ENCODE measurements at places on chromosomes 13 and 19. TPM values are rescaled to one million over a fixed set of nuclear protein-coding genes. Genes with fewer than 3 reads are reported as not detected.

Gene FFAR2
- not detected for total RNA-seq

Gene BRME1
- total RNA-seq = 15.1 TPM

Gene CALR
- 670 TPM for total RNA-seq

Gene ZGLP1
- total RNA-seq = 11.3 TPM

Gene PCDH8
- 14.6 TPM for total RNA-seq

Gene RHPN2
- 10.2 TPM for total RNA-seq

Gene INTS6
- 38.1 TPM for total RNA-seq

Gene TMPRSS9
- 0.12 TPM for total RNA-seq

Gene NLRP7
- not detected for total RNA-seq

Gene INSR
- total RNA-seq = 14.1 TPM

Gene EPSTI1
- total RNA-seq = not detected

Gene CERS1
- total RNA-seq = 27.7 TPM

Gene BSG
- 564 TPM for total RNA-seq

Gene ZNF724
- 36.7 TPM for total RNA-seq

Gene NOP53
- 304 TPM for total RNA-seq

Gene FCGBP
- total RNA-seq = 1.0 TPM

Gene VSTM2B
- not detected for total RNA-seq

Gene DENND1C
- not detected for total RNA-seq

Gene KLHL1
- total RNA-seq = 0.23 TPM

Gene SIAH3
- 0.42 TPM for total RNA-seq

Gene PTGIR
- not detected for total RNA-seq

Gene ZNF304
- 10.9 TPM for total RNA-seq

Gene RNF113B
- total RNA-seq = not detected

Gene PEG3
- not detected for total RNA-seq

Gene NOTCH3
- total RNA-seq = 125 TPM

Gene CRB3
- total RNA-seq = not detected

Gene LILRB2
- total RNA-seq = not detected

Gene MCF2L
- total RNA-seq = 59.9 TPM

Gene CEACAM8
- total RNA-seq = not detected

Gene OR10H4
- total RNA-seq = not detected

Gene TPTE2
- total RNA-seq = 0.14 TPM

Gene LONP1
- total RNA-seq = 89.9 TPM

Gene MEDAG
- total RNA-seq = not detected

Gene NPAS1
- 1.5 TPM for total RNA-seq

Gene CEACAM4
- not detected for total RNA-seq

All from neural crest cell (in vitro differentiated cells).